ENCODE measurements at places on chromosomes 5 and 9.

DNA sequence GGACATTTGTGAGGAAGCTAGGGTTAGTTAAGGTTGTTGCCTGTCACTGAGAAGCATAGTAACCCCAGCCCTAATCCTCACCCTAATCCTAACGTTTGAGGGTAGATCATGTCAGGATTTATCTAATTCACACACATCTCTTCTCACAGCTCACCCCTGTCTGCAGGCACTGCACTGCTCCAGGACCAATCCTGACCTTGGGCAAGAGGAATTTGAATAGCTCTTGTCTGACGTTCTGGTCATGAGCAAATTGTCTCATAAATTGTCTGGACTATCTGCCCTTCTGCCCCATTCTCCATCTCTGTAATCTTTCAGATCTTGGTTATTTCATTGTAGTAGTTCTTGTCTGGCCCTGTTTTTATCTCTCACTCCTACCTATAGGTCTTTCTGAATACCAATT, 18.7 kb downstream of the CRHBP start:
- DNase-seq = no peak

DNA sequence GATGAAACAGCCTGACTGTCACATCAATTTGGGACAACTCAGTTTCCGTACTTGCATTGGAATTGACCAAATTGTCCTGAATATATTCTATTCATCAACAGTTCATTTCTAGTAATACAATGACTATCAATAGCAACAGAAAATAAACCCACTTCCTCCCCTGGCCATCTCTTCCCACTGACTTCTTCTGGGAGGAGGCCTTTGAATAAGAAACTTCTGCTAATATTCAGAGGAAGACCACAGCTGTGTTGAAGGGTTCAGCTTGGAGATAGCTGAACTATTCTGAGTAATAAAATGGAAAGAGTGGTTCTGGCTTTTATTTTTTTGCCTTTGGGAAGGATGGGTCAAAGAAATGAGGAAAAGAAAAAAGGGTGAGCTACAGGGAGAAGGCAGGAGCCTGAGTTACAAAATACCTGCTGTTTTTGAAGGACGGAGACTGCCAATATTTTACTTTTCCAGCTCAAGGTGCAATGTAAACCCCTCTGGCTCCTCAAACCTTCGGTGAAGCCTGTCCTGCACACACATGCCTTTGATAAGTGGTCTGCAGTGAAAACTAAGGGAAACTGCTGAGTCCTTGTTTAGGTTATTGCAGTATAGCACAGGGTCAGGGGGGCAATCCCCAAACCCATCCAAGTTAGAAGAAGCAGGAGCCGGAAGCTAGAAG, 29.9 kb downstream of the FYB1 start:
- no peak for DNase-seq

DNA sequence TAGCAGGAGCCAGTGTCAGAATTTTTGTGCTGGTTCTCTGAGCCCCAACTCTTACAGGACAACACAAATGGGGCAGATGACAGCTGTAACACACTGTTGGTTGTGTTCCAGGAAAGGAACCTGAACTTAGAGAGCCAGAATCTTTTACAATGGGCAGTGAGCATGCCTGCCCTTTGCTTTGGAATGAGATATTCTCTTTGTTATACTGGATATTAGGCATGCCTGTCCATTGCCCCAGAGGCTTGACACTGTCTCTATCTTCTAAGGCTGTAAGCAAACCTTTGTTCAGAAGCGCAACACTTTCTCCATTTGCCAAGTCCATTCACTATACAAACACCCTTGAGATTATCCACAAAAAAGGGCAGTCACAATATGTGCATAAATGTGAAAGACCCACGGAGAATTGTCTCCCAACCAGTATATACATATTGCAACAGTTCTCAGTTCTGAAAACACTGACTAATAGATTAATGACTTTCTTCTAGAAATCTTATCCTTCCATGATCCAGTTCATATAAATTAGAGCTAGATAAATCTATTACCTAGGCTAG, 26.3 kb upstream of the CEP120 start:
- no peak for DNase-seq

- DNase-seq = no peak
Measured at GRCh38 chr9:117545846-117546245, 131.0 kb upstream of the ASTN2 start.

- no peak for DNase-seq
Measured at GRCh38 chr9:92393686-92394085, 10.7 kb downstream of the OGN start.

GRCh38 chr5:104119529-104119928, 556.9 kb upstream of the NUDT12 start:
- DNase-seq = no peak

DNA sequence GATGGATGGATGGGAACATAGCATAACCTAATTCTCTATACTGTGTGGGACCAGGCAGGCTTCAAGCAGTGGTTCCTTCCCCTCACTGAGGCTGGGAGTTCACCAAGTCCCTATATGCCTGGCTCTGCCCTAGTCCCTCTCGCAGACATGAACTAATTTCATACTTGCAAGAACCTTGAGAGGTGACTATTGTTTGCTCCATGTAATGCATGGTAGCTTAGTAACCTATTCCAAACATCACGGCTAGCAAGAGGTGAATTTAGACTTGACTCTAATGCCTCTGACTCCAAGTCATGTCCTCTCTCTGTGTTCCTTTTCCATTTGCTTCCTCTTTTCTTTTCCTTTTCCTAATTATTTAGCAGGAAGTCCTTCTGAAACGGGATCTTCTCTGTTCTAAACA, 25.9 kb upstream of the ERMP1 start:
- DNase-seq = no peak

DNA sequence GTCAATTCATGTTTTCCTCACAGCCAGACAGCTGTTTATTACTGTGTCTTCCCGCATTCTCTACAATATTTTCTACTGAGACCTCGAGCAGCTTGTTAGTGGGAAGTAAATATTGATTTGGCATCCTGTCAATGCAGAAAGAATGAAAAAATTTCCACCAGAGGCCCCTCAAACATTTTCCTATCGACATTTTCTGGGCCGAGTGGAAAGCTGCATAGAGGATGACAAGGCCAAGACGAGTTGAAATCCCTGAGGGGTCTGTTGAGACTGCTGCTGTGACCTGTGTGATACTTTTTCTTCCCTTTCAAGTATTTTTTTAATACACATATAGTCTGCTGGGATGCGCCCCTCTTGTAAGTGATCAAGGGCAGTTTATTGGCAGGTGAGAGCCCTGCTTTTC, 91.4 kb upstream of the SH3GL2 start:
- no peak for DNase-seq

GRCh38 chr5:55450050-55450765, 84.6 kb downstream of the PLPP1 start:
- DNase-seq = no peak

DNA sequence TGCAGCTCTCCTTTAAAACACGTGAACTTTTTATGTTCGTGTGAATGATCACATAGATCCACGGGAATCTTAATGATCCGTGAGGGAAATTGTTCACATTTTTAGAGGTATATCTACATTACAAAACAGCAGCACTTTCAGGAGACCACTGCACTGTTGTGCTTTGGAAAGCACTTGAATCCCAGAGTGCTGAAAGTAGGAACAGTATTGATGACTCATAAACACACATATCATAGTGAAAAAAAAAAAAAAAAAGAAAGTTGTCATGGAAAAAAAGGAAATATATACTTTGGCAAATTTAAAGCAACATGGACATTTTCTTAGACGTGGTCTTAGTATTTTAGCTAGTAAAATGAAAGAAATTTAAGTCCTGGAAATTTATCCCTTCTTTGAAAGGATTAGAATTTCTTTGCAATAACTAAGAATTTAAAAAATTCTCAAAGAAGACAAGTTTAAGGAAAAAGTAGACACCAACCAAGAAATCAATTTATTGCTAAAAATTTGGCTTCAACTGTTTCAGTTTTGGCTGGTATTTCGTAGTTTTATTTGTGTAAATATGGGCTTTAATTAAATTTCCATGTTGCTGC, 55.4 kb downstream of the ADGRV1 start:
- no peak for DNase-seq

- DNase-seq = no peak
Measured at GRCh38 chr9:80157561-80157983, 585.8 kb downstream of the TLE4 start.

- no peak for DNase-seq
Measured at GRCh38 chr9:129968690-129969485, 74.1 kb downstream of the FNBP1 start.

DNA sequence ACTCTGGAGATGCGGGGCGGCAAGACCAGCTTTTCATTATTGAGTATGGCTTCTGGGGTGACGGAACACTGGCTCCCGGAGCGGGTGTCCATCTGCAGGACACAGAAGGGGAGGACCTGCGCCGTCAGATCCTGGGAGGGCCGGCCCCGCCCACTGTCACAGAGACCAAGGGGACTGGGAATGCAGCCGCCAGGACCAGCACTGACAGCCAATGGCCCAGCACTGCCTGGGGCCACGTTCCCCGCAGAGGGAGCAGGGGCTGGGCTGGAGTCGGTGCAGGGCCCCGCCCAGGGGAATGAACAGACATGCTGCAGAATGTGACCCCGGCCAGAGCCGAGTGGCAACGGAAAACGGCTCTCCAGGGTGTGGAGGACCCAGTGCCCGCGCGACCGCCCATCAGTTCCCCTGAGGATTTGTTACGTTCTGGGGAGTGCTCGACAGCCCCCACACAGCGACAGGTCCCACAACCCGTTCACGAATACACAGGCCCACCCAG, at the start of gene ZDHHC11:
Gene ZDHHC11 (minus strand): TSS at position 476 of the 496 bp plus-strand sequence. CDS start 384 bp downstream, at position 92.
- DNase-seq = no peak

DNA sequence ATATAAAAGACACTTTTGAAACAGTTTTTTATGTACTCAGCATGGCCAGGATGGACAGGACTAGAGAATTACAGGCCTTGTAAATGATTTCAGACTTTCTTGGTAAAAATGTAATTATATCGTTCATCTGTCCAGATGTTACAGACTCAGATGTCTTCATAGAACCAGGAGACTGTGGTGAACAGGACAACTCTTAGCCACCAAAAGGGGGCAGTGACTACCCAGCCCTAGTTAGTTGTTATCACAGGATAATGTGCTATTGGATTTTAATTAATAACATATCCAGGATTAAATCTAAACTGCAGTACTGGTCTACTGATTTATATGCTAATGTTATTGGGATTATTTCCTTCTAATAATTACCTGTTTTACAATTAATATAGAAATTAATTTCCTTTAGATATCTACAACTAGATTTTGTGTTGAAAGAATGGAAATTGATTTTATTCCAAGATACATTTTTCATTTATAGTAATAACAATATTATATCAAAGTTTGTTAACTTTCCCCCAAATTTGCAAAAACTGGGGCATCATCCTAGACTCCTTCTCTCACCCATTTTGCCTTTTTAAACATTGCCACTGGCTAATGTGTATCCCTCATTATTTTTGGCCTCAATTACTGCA, 99.4 kb downstream of the MTREX start:
- no peak for DNase-seq

GRCh38 chr5:168434001-168434400, 52.3 kb upstream of the RARS1 start:
- DNase-seq = no peak

DNA sequence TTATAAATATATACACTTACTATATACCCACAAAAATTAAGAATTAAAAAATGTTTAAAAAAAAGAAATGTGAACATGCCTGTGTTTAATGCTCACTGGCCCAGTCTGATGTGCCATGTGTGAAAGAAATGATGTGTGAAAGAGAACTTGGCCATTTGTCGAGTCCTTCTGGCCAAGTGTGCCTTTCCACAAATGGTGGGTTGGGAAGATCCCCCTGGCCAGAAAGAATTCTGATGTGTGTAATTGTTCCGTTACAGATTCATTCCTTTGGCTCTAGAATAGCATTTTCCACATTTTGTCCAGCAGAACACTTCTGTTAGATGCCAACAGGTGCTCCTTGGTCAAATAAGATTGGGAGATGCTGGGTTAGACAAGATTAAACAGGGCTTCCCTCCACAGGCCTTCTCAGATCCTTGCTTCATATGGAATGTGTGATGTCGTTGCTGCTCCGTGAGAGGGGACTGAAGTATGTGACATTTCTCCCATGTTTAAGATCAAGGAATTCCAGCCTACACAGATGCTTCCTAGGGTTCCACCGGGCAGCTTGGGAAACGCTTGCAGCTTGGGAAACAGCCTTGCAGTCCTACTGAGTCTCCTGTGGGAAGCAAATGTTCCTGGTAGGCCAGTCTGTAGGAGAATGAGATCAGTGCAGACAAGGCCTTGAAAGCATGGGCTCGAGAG, 32.1 kb downstream of the GDNF start:
- no peak for DNase-seq

GRCh38 chr5:151722546-151722945, 35.8 kb upstream of the SPARC start:
- DNase-seq = no peak

GRCh38 chr5:110032376-110032775, 342.6 kb downstream of the MAN2A1 start:
- DNase-seq = no peak

DNA sequence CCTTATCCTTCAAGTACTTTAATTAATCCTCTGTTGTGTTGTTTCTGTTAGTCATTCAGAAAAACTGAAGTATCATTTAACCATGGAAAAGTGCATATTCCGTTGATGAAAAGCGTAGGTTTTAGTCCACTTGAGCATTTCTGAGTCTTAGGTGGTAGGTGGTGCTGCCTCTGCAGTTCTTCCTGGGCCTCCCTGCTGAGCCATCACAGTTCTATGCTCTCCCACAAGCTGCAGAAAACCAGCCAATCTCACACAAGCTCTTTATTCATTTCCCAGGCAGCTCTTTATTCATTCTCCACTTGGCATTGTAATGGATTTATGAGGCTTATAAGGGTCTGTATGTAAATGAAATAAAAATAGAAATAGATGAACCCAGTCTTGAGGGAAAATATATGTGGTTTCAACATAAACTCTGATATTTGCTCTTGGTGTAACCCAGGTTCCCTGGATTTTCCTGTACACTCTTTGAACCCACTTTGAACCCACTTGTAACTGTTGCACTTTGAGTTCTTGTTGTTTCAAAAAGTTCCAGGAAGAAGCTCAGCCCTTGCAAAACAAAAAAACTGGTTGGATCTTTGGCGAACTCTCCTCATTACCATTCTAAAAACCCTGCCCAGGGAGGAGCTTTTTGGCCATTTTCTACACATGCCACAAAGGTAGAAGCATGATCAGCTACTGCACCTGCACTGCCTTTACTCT, 56.0 kb downstream of the ZNF510 start:
- no peak for DNase-seq

GRCh38 chr5:116524966-116525365, 49.7 kb downstream of the SEMA6A start:
- DNase-seq = no peak

DNA sequence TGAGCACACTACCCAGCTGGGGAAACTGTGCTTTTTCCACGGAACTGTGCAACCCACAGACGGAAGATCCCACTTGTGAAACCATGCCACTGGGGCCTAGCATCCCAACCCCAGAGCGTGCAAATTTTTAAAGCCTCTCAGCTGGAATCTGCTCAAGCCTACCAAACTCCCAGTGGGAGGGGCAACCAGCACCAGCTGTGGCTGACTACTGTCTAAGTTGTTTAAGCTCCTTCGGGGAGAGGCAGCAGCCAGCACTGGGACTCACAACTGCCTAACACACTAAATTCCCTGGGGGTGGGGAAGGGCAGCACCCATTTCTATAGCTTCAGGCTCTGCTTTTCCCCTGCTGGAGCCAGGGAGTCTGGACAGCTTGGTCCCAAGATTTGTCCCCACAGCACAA, 287.6 kb upstream of the MSX2 start:
- DNase-seq = no peak
